Activated CD8-positive, alpha-beta memory T cell treated with anti-CD3 and anti-CD28 coated beads for 24 hours (primary cell): ENCODE measurements at places on chromosomes 5 and 9.

DNA sequence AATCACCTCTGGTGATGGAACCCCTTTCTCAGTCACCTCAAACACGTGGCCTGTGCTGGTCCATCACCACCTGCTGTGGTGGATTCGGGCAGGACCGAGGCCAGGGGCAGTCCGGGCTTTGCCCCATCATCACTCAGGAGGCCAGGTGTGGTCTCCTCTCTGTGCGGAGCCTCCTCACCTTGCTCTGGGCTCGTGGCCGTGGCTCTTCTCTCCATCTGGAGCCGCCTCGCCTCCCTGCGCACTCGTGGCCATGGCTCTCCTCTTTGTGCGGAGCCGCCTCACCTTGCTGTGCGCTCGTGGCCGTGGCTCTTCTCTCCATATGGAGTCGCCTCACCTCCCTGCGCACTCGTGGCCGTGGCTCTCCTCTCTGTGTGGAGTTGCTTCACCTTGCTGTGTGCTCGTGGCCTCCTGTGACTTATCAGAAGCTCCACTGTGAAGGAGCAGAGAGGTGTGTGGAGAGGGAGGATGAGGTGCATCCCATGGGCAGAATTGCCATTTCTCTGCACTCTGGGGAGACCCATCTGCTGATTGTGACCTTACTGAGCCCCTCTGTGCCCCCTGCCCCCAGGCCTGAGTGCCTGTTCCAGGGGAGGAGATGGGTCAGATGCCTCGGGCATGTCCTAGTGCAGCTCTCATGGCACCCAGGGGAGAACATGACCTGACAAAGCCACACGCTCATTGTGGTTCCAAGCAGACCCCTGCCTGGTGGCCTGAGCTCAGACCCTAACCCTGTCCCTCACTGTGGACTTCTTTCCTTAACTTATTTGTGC is 276.6 kb upstream of the IRX2 start:
- DNase-seq, result no peak

DNA sequence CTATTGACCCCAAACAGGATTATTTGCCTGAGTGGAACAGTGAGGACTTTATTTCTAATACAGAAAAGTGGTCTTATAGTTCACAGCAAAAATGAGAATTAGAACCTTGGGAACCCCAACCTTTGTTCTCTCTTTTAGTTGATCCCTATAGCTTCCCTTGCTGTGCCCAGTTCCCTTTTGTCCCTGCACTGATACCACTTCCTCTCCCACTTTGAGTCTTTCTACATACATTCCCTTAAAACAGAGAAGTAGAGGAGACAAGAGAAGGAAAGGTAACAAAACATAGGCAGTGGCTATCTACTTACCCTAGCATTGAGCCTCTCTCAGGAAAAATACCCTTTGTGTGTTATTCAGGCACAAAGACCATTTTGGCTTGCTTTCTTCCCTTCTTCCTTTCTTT is 246.4 kb downstream of the FAM114A2 start:
- DNase-seq, result no peak

DNA sequence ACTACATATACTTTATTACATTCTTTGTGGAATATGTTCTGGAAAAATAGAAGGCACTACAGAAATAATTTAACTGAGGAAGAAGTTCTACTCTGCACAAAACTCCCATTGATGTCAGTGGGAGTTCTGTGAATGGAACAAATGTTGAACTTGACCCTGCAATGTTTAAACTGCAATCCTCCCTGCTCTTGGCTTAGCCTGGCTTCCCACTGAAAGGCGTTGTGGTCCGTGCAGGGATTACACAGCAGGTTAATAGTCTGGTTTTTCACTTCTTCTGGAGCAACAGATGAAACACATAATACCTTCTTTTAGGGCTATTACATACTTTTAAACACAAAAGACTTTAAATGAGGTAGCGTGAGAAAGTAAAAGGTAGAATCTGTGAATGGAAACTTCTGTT is 12.9 kb upstream of the ERBIN start:
- no peak for DNase-seq

GRCh38 chr9:120619751-120620655 is 40.0 kb upstream of the CDK5RAP2 start:
- peak; percentile 63 for DNase-seq

GRCh38 chr5:161847447-161847846 is 473 bp upstream of the GABRA1 start:
- no peak for DNase-seq

DNA sequence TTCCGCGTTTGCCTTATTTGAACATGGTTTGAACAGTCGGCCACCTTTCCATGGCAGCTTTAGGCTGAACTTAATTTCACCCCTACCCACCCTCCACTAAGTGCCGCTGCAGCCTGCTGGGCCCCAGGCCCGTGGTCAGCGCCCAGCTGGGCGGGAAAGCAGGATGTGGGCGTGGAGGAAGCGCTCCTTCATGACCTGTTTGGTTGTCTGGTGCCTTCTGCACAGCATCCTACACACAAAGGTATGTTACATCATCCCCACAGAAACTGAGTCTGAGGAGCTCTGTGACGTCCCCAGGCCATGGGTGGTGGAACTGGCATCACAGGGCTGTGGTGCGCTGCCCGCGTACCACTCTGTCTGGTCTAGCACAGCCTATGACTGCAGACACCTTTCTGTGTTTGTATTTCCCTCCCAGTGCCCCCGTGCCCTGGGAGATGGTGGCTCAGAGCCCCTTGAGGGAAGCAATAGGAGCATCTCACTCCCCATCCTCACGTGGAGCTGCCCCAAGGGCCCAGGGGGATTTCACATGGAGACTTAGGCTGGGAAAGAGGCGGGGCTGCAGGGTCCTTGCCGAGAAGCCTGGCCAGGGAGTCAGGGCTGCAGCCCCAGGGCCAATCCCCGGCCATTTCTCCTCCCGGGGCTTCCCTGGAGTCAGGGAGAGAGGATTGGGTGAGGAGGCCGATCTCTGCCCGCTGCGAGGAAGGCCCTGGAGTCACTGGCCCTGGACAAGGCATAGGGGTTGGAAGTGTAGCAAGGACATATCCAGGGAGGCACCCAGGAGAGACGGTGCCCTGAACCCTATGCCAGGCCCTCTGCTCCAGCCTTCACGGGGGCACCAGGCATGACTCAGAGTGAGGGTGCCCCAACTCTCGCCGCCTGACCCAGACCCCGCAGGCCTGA is 37.5 kb upstream of the SUSD3 start:
- DNase-seq, result no peak

GRCh38 chr9:83142389-83142788 is 79.4 kb upstream of the RASEF start:
- DNase-seq, result no peak

DNA sequence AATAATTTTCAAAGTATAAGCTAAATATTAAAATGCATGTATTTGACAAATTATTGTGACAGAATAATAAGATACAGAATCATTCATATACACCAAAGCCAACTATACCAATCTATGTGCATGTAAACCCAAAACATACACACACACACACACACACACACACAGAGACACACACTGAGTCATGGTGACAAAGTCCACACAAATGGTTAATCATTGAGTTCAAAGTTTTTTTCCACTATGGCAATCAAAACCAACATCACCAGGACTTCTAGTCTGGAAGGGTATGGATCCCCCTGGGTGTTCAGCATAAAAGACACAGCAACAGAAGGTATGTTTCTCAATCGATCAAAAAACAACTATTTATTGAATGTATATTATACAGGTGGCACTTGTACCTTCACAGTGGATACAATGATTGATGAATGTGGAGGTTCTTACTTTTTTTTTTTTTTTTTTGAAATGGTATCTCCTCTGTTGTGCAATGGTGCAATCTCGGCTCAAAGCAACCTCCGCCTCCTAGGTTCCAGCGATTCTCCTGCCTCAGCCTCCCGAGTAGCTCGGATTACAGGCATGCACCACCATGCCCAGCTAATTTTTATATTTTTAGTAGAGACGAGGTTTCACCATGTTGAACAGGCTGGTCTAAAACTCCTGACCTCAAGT is 137.0 kb downstream of the PDE4D start:
- no peak for DNase-seq

GRCh38 chr5:138575194-138576015 is at the start of gene HSPA9:
Gene HSPA9 (minus strand): TSS chr5:138575401. CDS start chr5:138575318, 83 bp downstream.
- DNase-seq, result peak; percentile 100

GRCh38 chr5:56102889-56103288 is 108.1 kb upstream of the IL6ST start:
- peak; percentile 11 for DNase-seq

DNA sequence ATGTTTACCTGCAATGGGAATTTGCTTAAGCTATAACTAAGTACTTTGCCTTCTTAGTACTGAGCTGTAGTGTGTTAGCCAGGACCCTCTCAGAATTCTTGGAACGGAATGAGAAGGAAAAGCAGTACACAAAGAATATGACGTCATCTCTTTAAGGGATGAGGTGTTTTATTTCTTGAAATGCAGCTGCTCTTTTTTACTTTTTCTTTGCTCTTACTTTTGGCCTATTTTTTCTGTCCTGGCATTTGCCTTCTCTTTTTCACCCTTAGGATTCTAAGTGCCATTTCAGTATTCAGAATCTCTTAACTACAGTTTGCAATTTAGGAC is 10.1 kb downstream of the KIF2A start:
- no peak for DNase-seq

- DNase-seq, result no peak
These were observed 125.0 kb downstream of the AOPEP start for GRCh38 chr9:94851467-94851866.

DNA sequence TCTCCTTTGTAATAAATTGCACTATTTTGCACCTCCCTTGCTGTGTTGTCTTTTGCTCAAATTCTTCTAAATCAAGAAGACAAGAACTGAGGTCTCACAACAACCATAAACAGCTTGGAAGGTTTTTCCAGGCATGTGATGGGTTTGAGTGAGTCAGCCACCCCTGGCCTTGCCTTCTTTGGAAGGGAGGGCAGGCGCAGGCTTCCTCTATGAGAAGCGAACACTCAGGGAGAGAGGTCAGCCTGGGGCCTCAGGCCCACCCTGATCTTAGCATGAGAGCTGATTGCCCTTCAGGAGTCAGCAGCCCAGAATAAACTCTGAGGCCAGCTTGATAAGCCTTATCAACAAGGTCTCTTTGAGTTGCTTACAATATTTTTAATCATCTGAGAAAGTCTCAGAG is 31.6 kb downstream of the S1PR3 start:
- DNase-seq, result no peak

DNA sequence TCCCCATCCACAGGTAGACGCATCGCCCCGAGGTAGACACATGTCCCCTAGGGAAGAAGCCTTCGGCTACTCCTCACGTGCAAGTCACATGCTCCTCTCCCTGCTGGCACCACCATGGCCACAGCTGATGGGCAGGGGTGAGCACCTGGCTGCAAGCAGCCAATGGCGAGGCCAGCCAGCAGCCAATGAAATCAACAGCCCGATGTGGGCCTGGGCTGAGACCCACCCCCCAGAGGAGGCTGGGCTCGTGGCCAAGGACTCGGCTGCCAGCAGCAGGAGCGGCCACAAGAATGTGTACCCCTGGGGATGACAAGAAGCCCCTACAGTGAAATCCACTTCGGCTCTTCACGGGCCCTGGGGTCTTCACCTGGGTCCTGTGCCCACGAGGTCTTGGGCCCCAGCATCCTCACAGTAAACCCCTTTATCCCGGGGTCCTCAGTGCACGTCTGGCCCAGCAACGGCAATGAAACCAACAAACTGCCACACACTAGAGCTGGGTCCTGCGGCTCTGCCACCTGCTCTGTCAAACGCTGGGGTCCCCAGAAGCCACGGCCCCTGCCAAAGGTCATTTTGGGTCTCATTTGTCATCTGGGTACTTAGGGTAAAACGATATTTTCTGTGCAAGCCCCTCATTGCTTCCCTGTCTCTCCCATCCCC is 22.1 kb upstream of the PTGES start:
- no peak for DNase-seq
